ENCODE measurements at places on chromosomes 11 and 22.

DNA sequence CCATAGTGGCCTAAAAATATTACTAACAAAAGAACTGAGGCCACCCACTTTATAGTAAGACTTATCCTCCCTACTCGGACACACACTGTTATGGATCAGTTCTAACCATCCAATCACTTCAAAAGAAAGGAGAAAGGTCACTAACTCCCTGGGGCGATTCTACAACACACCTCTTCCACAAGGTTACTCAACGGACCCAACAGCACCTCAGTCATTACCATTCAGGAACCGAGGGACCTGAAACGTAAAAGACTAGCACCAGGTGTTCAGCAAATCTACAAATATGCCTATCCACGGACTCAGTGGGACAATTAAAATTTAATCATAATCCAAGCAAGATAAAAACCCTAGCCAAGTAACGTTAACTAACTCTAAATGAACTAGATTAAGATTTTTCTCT, 1.6 kb downstream of the HNRNPUL2 start:
- no peak for DNase-seq

- DNase-seq = no peak
Observed at GRCh38 chr11:128937480-128937879, 5.2 kb downstream of the TP53AIP1 start.

- DNase-seq = peak; percentile 51
Observed at GRCh38 chr11:57493507-57494503, 21.7 kb downstream of the SLC43A1 start.

DNA sequence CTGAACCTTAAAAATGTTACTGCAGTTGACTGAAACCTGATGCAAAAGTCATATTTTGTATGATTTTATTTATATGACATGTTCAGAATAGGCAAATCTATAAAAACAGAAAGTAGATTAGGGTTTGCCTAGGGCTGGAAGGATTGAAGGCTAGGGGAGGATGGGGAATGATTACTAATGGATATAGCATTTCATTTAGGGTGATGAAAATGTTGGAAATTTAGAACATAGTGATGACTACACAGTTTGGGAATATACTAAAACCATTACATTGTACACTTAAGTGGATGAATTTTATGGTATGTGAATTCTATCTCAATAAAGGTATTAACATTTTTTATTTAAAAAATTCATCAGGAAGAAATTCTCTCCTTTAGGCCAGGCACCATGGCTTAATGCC, 22.9 kb upstream of the PAFAH1B2 start:
- no peak for DNase-seq

DNA sequence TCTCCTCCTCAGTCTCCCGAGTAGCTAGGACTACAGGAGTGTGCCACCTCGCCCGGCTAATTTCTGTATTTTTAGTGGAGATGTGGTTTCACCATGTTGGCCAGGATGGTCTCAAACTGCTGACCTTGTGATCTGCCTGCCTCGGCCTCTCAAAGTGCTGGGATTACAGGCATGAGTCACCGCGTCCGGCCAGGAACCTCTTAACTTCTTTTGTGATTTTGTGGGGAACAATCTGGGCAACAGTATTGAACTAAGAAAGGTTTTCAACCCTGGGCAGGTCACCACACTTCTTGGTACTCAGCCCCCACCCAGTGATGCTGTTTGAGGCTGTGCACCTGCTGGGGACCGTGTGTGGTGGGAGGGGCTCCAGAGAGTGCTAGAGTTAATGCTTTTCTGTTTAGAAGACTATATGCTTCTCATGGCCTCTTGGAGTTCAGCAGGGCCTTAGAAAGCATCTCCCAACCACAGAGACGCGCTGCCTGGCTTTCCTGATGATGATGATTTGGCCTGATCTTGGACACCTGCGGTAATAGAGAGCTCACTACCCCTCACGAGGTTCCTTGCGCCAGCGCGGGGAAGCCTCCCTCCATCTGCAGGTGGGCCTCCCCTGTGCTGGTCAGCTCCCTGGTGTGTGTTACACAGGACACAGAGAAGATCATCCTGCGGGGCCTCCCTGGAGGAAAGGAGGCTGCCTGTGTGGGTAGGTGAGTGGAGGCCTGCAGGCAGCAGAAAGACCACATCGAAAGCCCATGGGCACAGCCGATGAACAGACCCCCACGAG, 1.2 kb downstream of the DENND6B start:
- no peak for DNase-seq

- DNase-seq = peak; percentile 96
Observed at GRCh38 chr11:3626250-3626960, 15.4 kb downstream of the ART5 start.

DNA sequence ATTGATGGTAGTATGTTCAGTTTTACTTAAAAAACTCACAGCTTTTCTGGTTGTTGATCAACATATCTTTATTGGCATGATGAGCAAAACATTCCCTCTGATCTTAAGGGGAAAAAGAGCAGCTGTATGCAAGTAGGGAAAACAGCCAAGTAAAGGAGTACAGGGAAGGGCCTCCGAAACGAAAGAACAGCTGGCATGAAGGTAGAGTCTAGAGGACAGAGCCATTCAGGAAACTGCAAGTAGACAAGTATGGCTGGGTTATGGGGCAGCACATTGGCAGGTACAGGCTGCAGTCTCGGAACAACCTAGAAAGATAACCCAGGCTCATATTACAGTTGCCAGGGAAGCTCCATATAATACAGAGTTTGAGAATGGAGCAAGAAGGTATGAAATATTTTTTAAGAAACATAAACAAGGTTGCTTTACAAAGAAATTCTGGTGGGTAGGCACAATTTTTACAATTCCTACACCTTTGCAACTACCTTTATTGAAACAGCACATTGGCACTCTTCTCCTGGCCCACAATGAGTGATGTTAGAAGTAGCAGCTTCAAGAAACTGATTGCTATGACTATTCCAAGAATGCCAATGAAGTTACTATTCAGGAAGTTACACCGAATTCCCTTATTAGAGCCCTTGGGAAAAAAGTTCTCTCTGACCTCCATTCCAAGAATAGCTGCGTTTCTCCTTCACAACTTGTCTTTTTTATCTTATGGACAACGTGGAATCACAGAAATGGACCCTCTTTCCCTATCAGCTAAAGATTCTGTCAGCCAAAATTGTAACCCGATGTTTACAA, 45.2 kb downstream of the LGR4 start:
- no peak for DNase-seq

DNA sequence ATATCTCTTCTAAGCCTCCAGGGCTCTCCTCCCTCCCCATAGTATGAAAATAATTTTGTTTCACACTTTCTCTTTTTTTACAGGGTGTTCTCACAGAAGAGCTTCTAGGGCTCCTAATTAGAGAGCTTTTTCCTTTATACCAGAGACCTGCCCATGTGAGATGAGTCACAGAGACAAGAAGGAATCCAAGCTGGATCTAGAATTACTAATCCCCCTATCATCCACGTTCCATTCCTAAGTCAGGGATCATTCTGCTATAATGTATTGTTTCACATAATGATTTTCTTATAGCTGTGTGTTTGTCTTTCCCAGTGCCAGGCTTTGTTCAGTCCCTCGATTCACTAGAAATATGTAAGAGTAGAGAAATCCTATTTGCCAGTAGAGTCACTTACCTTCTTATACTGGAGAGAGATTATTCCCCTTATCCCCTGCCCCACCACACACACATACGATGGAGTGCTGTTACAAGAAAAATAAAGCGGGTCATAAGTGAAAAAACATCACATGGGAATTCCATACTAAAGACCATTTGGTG, 778.3 kb upstream of the LRRC4C start:
- DNase-seq = no peak

DNA sequence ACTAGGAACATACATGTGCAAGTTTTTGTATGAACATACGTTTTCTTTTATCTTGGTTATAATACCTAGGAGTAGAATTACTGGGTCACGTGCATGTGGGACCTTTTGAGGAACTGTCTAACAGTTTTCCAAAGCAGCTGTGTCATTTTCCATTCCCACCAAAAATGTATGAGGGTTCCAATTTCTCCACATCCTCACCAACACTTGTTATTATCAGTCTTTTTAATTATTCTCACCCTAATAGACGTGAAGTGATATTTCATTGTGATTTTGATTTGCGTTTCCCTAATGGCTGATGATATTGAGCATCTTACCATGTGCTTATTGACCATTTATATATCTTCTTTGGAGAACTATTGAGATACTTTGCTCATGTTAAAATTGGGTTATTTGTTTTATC, 162.1 kb downstream of the CHST1 start:
- DNase-seq = no peak

DNA sequence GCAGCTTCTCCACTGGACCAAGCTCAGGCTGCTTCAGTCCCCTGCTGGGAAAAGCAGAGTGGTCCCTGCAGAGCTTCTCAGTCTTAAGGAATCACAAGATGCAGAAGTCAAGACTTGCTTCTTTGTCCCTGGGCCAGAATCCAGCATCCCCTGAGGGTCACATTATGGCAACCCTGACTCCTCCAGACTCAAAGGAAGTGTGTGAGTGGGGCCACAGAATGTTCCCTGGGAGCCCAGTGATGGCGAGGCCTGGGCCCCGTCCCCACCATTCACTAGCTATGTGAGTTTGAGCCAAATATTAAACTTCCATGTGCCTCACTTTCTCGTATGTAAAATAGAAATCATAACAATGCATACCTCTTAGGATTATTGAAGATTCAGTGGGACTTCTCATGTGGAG, 122.2 kb upstream of the NCAM1 start:
- DNase-seq = no peak

- peak; percentile 54 for DNase-seq
Observed at GRCh38 chr11:65856689-65857499, 1.1 kb downstream of the CFL1 start.

GRCh38 chr22:38792833-38793232, 1.1 kb downstream of the DNAL4 start:
- DNase-seq = peak; percentile 49

DNA sequence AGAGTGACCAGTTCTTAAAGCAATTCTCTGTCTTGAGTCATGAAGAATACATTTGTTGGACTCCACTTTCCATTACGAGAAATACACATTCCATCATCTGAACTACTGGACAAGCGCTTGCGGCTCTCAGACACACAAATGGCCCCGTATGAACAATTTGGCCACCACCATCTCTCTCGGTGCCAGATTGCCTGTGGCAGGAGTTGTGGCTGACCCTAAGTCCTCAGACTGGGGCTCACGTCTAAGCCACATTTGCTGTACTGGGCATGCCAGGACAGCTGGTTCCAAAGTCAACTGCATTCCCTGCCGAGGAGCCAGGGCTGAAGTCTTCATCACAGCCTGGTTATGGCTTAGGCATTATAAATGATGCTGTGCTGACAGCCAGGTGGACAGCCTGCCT, 227.5 kb downstream of the MIAT start:
- no peak for DNase-seq

- no peak for DNase-seq
Observed at GRCh38 chr22:18978506-18978905, 42.4 kb upstream of the PRODH start.

DNA sequence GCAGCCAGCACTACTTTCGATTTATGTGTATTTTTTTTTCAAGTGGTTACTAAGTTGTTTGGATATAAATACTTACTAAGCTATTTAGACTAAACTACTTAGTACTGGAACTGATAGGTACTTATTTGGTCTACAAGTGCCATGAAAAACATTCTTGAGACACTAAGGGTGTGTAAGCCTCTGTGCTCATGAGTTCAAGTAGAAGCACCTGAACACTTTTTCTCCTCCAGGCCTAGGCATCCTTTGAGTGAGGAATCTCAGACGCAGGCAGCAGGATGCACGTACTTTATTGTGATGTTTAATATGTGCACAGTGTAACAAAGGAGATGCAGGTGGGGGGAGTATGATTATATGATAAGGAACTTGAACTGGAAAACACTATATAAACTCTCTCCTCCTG, 7.8 kb downstream of the TESMIN start:
- DNase-seq = no peak

GRCh38 chr22:17322511-17322910, 46.7 kb upstream of the CECR2 start:
- no peak for DNase-seq

DNA sequence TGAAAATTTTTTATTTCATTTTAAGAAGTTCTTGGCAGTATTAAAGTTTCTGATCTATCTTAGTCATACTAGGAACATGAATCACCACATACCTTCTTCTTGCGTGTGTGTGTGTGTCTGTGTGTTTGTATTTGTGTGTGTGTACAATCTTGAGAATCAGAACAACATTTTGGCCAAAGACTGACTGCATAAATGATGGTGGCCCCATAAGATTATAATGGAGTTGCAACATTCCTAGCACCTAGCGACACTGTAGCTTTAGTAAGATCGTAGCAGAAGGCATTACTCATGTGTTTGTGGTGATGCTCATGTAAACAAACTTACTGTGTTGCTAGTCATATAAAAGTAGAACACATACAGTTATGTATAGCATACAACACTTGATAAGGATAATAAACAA, 205.4 kb downstream of the FAM76B start:
- no peak for DNase-seq

GRCh38 chr11:12161137-12161536, 50.7 kb downstream of the MICAL2 start:
- no peak for DNase-seq

DNA sequence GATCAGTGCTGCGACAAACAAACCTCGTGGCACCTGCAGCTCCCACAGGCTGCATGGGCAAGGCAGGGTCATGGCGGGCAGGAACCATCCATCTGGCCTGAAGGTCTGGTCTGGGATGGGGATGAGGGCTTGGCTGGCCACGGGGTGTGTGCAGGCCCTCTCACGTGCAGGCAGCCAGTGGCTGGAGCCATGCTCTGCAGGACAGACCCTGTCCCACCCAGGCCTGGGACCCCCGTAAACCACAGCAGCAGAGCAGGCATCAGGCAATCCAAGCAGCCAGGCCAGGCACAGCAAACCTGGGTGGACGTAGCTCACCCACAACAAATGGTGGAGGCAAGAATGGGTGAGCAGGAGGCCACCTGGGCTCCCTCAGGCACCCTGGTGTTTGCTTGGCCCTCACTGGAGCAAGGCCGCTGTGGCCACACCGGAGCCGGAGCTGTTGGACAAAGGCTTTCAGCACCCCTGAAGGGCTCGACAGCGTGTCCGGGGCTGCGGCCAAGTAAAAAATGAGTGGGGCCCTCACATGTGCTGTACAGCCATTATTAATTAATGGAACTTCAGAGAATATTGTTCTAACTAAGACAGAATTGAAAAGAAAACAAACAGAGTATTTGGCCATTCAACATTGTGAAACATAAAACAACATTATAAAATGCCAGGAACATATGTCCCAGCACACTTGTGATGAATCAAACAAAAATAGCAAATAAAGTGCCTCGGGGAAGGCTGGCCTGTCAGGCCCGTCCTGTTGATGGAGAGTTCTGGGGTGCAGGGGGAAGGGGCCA, 24.0 kb upstream of the GNB1L start:
- no peak for DNase-seq

- no peak for DNase-seq
Observed at GRCh38 chr11:46259971-46260560, 17.4 kb upstream of the CREB3L1 start.

DNA sequence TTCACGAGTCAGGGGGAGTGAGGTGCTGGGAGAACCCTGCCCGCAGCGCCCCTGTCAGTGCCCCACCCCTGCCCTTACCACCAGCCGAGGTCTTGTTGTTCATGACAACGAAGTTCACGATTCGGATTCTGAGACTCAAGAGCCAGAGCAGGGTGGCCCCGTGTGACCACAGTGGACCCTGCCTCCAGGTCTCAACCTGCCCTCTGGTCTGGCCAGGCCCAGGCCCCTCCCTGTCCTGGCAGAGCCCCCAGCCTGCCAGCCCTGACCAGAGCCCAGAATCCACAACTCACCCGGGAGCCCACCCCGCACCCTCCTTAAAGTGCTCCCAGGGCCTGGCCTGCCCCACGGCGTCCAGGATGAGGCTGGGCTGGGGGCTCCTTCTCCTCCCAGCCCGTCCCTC, 9.9 kb downstream of the ANO9 start:
- no peak for DNase-seq
